Activated T-helper 9 cell treated with anti-CD3 and anti-CD28 coated beads, Interleukin-2, amount 50 U/mL, for 16 hours (primary cell): ENCODE measurements at places on chromosomes 1 and 21.

GRCh38 chr1:198656500-198656932 lies 17.7 kb downstream of the PTPRC start:
- peak; percentile 52 for DNase-seq

DNA sequence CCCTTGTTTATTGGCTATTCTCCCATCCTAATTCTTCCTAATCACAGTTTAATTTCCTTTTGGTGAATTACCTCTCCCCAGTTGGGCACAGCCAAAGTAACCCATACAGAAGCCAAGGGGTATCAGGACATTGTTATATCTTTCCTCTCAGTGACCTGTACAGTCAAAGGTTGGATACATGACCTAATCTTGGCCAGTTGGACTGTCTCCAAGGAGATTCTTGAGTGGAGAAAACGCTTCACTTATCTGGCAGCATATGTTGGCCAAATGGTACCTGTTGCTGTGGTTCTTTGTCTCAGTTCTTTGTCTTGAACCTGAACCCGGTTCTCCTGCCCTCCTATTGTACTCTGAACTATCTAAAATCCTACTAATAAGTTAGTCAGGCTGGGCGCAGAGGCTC lies 15.3 kb upstream of the TBCE start:
- DNase-seq, result no peak

DNA sequence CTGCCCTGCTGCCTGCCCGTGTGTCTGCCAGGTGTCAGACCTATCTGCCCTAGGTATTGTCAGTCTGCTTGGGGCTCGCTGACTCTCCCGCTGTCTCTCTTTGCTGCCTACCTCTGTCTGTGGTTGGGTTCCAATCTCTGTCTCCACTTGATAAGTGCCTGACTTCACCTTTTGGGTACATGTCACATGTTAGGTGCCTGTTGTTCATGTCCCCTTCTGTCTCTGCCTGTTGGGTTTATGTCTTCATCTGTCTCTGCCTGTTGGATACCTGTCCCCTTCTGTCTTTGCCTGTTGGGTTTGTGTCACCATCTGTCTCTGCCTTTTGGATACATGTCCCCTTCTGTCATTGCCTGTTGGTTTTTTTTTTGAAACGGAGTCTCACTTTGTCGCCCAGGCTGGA lies 14.6 kb downstream of the RPS6KA1 start:
- no peak for DNase-seq

GRCh38 chr1:56910441-56910985 lies 55.3 kb downstream of the C8B start:
- no peak for DNase-seq

DNA sequence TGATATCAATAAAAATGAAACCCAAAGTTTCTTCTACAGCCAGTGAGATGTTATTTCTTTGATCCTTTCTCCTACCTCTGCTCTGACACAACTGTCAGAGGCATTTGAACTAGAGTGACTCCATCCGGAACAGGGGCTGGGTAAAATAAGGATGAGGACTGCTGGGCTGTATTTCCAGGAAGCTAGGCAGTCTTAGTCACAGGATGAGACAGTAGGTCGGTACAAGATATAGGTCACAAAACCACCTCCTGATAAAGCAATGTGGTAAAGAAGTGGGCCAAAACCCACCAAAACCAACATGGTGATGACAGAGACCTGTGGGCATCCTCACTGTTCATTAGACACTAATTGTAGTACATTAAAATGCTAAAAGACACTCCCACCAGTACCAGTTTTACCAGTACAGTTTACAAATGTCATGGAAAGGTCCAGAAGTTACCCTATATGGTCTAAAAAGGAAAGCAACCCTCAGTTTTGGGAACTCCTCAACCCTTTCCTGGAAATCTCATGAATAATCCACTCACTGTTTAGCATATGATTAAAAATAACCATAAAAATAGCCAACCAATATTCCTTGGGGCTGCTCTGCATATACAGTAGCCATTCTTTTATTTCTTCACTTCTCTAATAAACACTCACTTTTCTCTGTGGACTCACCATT lies 96.7 kb downstream of the GABPA start:
- DNase-seq, result no peak

DNA sequence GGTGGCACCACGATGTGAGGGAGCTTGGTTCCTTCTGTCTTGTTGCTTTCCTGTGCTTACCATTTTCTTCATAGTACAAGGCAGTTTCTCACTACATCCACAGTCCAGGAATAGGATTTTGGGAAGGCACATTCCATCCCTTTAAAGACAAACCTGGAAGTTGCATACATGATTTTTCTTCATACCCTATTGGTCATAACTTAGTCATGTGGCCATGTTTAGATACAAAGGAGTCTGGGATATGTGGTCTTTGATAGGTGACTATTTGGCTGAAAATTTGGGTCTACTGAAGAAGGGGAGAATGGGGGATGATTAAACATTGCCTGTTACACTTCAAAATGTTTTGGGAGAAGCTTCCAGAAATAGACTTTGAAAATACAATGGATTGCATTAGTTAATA lies 7.0 kb downstream of the DYRK1A start:
- DNase-seq, result no peak

DNA sequence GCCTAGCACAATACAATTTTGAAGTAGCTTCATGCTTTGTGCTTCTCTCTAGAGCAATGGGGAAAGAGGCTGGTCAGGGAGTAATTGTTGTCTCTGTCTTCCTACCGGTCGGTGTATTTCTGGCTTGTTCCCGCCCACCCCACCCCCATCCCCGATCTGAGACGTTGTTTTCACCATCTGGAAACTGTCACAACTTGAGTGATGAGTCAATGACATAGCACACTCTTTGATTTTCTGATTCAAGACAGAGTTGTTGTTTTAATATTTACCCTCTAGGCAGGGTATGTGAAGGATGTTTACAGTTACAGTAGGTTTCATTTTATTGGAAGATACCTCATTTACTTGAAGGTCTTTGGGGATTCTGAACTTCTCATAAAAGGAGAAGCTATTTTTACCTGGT lies 7.0 kb downstream of the IL12RB2 start:
- DNase-seq, result no peak
